ENCODE measurements at places on chromosomes 12 and 14. TPM values are rescaled to one million over a fixed set of nuclear protein-coding genes. Genes with fewer than 3 reads are reported as not detected.

PIANP gene
- total RNA-seq, result not detected

CLEC6A gene
- total RNA-seq, result not detected

ZFHX2 gene
- total RNA-seq, result 0.44 TPM

CISTR gene
- not detected for total RNA-seq

TAS2R50 gene
- total RNA-seq, result not detected

PWP1 gene
- total RNA-seq, result 41.7 TPM

KRT6C gene
- total RNA-seq, result not detected

SOAT2 gene
- not detected for total RNA-seq

HEBP1 gene
- 11.4 TPM for total RNA-seq

ANG gene
- 6.3 TPM for total RNA-seq

CAND1 gene
- total RNA-seq, result 10.5 TPM

EML5 gene
- total RNA-seq, result not detected

CCDC175 gene
- total RNA-seq, result not detected

CLEC9A gene
- not detected for total RNA-seq

OTX2 gene
- not detected for total RNA-seq

KRT79 gene
- not detected for total RNA-seq

LRP6 gene
- total RNA-seq, result 11.8 TPM

SNRPF gene
- 4.4 TPM for total RNA-seq

PZP gene
- total RNA-seq, result 0.46 TPM

NINJ2 gene
- total RNA-seq, result 97.4 TPM

NPAS3 gene
- total RNA-seq, result not detected

FSCB gene
- not detected for total RNA-seq

GAPDH gene
- 11,783 TPM for total RNA-seq

ARL1 gene
- 50.7 TPM for total RNA-seq

IFI27 gene
- 65.6 TPM for total RNA-seq

APOF gene
- 0.27 TPM for total RNA-seq

CCDC184 gene
- total RNA-seq, result 2.0 TPM

PROX2 gene
- not detected for total RNA-seq

ACOT4 gene
- 0.71 TPM for total RNA-seq

PAH gene
- not detected for total RNA-seq

CLEC1B gene
- total RNA-seq, result not detected

IFNG gene
- total RNA-seq, result not detected

GNS gene
- total RNA-seq, result 51.5 TPM

LGMN gene
- total RNA-seq, result 78.5 TPM

LDHB gene
- 156 TPM for total RNA-seq

AGAP2 gene
- 5.4 TPM for total RNA-seq

PAX9 gene
- not detected for total RNA-seq

SYT10 gene
- total RNA-seq, result not detected

ABCD2 gene
- total RNA-seq, result 0.20 TPM

STYK1 gene
- total RNA-seq, result not detected

NTS gene
- total RNA-seq, result not detected

INHBE gene
- total RNA-seq, result not detected
